ENCODE measurements at places on chromosomes 5 and 9. TPM values are rescaled to one million over a fixed set of nuclear protein-coding genes. Genes with fewer than 3 reads are reported as not detected.

GRCh38 chr5:30747412-30747811, 446.1 kb upstream of the CDH6 start:
- no peak for DNase-seq

- DNase-seq, result no peak
Measured at GRCh38 chr5:77846422-77847128, 70.4 kb upstream of the TBCA start.

Gene GPR150
- not detected for total RNA-seq

Gene RGS14
- total RNA-seq, result 4.2 TPM
